PC-3 (cell line): ENCODE measurements at places on chromosomes 4 and X. TPM values are rescaled to one million over a fixed set of nuclear protein-coding genes. Genes with fewer than 3 reads are reported as not detected.

Gene DOCK11
- total RNA-seq, result 3.0 TPM in 2 replicates

Gene SCRG1
- total RNA-seq, result not detected in 2 replicates

Gene ABLIM2
- total RNA-seq, result 3.2 and 3.6 TPM in 2 replicates

Gene C4orf51
- total RNA-seq, result not detected in 2 replicates

Gene CEP44
- 8.1 and 8.4 TPM in 2 replicates for total RNA-seq

Gene GRIA3
- not detected in 2 replicates for total RNA-seq

- H3K36me3 ChIP-seq, result no peaks in the 10 kb centered on the region
- 0 out of 2 replicates have a peak, but pooled peaks cover 5% of the 10 kb centered on the region for H3K27me3 ChIP-seq
- peak; percentile 27 for DNase-seq
- no peak overlapping the region for H3K4me3 ChIP-seq
- no peak overlapping the region for H3K27ac ChIP-seq
- H3K4me1 ChIP-seq, result no peaks in the 10 kb centered on the region
These were observed 250.1 kb downstream of the SNCA start for GRCh38 chr4:89586864-89587263.

- peaks cover 5% of the 10 kb centered on the region; the same call in 1 of the 2 replicates for H3K4me1 ChIP-seq
- H3K4me3 ChIP-seq, result peak overlapping the region; percentile 69
- no peak overlapping the region for H3K27ac ChIP-seq
- no peak for DNase-seq
These were observed 1.3 kb downstream of the FAM53A start for GRCh38 chr4:1682860-1683259.

DNA sequence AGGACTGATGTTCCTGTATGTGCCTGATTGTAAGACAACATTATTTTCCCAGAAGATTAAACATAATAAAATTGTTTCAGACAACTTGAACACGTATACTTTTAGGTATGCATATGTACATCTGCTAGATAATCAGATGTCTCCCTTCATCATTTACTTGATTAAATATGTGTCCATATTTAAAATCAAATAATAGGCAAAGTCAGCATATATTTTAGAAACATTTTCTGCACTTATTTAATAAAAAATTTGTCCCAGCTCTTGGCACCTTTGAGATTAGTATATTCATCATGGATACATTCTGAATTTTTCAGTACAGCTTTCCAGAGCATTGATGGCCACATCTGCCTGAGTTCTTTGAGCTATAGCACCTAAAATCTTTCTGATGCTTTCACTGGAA is 106.0 kb downstream of the ARHGAP10 start:
- H3K4me3 ChIP-seq, result no peak overlapping the region
- H3K36me3 ChIP-seq, result no peaks in the 10 kb centered on the region
- H3K4me1 ChIP-seq, result peaks cover 1% of the 10 kb centered on the region
- DNase-seq, result no peak
- H3K27ac ChIP-seq, result no peak overlapping the region

GRCh38 chr4:140706276-140706625 is 49.9 kb downstream of the TBC1D9 start:
- H3K27ac ChIP-seq, result no peak overlapping the region
- no peaks in the 10 kb centered on the region for H3K36me3 ChIP-seq
- H3K27me3 ChIP-seq, result no peaks in the 10 kb centered on the region
- no peak for DNase-seq
- H3K4me1 ChIP-seq, result no peaks in the 10 kb centered on the region

GRCh38 chrX:9528498-9528897 is 63.6 kb downstream of the TBL1X start:
- no peaks in the 10 kb centered on the region for H3K36me3 ChIP-seq
- DNase-seq, result no peak
- no peak overlapping the region for H3K27ac ChIP-seq
- H3K4me3 ChIP-seq, result no peak overlapping the region
- no peaks in the 10 kb centered on the region for H3K27me3 ChIP-seq
- no peaks in the 10 kb centered on the region for H3K4me1 ChIP-seq

DNA sequence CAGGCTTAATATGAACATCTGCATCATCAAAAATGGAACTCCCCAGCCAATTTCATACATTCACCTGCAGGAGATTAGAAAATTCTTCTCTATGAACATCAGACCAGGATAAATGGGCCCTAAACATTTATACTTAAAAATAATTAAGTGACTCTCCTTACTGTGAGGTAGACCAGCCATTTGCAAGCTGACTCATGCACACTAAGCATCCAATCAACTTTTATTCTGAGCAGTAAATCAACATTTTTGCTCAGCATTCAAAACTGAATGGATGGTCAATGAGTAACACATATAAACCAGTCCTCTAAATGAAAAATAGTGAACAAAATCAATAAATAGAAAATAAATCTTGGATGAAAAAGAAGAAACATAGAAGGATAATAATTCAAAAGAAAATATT is 19.9 kb upstream of the PCDH10 start:
- H3K27ac ChIP-seq, result no peak overlapping the region
- no peak overlapping the region for H3K4me3 ChIP-seq
- DNase-seq, result no peak
- H3K27me3 ChIP-seq, result no peaks in the 10 kb centered on the region

DNA sequence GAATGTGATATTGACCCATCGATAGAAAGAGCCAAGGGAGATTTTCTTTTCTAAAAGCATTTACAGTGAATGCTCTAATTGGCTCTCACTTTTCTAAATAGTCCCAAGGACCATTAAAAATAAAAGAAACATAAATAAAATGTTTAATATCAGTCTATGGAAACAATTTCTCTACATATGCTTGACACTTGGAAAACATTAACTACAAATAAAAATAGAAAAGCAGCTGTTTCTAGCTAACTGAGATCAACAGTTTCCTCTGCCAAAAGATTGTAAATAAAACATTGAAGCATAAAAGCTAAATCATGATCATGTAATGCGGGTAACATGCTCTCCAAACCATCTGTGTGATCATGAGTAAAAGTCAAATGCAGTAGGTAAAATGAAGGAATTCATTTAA is 49.7 kb downstream of the CORIN start:
- H3K27ac ChIP-seq, result no peak overlapping the region
- no peaks in the 10 kb centered on the region for H3K4me1 ChIP-seq
- no peak for DNase-seq
- H3K4me3 ChIP-seq, result no peak overlapping the region
- peaks cover 25% of the 10 kb centered on the region for H3K27me3 ChIP-seq

- DNase-seq, result no peak
- no peak overlapping the region for H3K27ac ChIP-seq
- no peaks in the 10 kb centered on the region for H3K36me3 ChIP-seq
These were observed 22.5 kb downstream of the ERVMER34-1 start for GRCh38 chr4:52728691-52729240.

DNA sequence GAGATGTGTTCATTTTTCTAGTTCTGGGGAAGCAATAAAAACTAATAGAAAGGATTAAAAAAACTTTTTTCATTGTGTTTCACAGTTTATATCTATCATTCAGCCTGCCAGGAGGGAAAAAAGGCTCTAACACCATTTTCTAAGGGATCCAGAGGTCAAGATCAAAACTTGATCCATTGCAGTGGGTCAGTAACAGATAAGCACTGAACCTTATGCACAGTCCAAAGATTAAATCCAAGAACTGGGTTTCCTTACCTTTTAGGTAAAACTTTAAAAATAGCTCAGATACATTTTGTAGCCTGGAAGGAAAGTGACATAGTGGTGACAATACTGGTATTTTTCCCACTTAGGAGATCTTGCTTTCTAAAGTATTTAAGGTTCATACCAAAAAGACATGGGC is 12.7 kb downstream of the MTTP start:
- H3K36me3 ChIP-seq, result no peaks in the 10 kb centered on the region
- H3K27me3 ChIP-seq, result 0 out of 2 replicates have a peak, but pooled peaks cover 4% of the 10 kb centered on the region
- H3K4me1 ChIP-seq, result peaks cover 35% of the 10 kb centered on the region
- H3K27ac ChIP-seq, result peak overlapping the region; percentile 72

DNA sequence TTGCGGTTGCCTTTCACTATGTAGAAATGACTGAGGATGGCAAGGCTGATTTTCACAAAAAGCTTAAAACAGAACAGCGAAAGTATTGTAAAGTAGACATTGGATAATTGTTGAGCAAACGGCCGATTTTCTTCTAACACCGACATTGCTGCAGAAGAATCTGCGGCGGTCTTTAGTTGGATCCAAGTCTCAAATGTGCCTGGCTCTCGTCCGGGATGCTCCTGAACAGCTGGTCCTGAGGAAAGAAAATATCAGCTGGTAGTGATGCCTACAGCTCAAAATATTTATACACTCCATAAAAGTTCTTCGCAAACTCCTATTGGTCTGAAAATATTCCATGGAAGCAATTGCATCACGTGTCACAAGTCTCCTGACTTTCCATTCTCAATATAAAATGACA is at the start of gene ASB5:
TSS of gene ASB5 (minus strand) at position 260 of the 400 bp plus-strand sequence. CDS start at position 146, 114 bp downstream.
- H3K4me3 ChIP-seq, result no peak within 1 kb of the TSS
- DNase-seq, result no peak
- peaks cover 34% of the 10 kb centered on the region for H3K4me1 ChIP-seq
- no peaks in the 10 kb centered on the region for H3K27me3 ChIP-seq
- peak within 1 kb of the TSS; percentile 49 for H3K27ac ChIP-seq

DNA sequence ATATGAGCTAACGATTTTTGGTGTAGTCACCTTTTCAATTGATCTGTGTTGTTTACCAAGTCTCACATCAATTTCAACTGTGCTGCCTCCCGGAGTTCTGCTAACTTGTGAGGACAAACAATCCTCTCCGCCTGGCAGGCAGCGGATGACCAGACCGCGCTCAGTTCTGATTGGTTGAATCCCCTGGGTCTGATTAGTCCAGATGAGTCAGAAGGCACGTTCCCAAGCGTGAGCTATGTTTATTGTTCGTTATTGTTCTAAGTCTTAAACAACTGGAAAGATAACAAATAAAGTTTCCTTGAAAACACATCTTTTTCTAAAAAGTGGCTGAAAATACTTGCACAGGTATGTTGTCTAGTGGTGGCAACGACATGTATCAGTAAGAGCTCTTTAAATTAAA is 37.9 kb upstream of the TRPC3 start:
- no peaks in the 10 kb centered on the region for H3K36me3 ChIP-seq
- no peak overlapping the region for H3K27ac ChIP-seq
- peaks cover 30% of the 10 kb centered on the region for H3K27me3 ChIP-seq
- no peak overlapping the region for H3K4me3 ChIP-seq

GRCh38 chrX:155048977-155049619 is 21.8 kb downstream of the CMC4 start:
- H3K4me3 ChIP-seq, result no peak overlapping the region
- no peaks in the 10 kb centered on the region for H3K4me1 ChIP-seq
- H3K27me3 ChIP-seq, result no peaks in the 10 kb centered on the region
